ENCODE measurements at places on chromosomes 3 and 15.

- no peak for DNase-seq
These were observed 812 bp downstream of the P4HTM start for GRCh38 chr3:48990636-48991469.

DNA sequence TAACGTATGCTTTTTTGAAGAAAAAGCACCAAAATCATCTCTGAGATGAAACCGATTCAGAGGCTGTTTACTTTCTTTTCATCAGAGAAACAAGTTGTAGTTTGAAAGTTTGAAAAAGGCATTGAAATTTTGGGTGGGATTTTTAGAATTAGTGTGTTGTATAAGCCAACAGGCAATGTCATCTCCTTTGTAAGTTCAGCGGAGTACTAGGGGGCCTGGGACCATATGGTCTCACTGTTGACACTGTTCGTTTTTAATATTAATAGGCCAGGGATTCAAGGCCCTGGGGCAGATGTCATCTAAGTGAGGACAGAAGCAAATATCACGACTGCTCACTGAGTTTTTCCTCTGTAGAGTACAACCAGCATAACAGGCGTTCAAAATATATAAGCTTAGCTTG is 256.2 kb upstream of the RARB start:
- no peak for DNase-seq

GRCh38 chr3:116444115-116444747 is 1.1 kb downstream of the LSAMP start:
- DNase-seq = no peak

GRCh38 chr3:70882104-70882503 is 569.7 kb upstream of the MDFIC2 start:
- no peak for DNase-seq

GRCh38 chr15:53218666-53219580 is 428.8 kb upstream of the ONECUT1 start:
- no peak for DNase-seq

GRCh38 chr3:105367406-105368213 is 901 bp downstream of the ALCAM start:
- peak; percentile 87 for DNase-seq

GRCh38 chr15:50224606-50225005 is 40.9 kb downstream of the HDC start:
- DNase-seq = no peak

DNA sequence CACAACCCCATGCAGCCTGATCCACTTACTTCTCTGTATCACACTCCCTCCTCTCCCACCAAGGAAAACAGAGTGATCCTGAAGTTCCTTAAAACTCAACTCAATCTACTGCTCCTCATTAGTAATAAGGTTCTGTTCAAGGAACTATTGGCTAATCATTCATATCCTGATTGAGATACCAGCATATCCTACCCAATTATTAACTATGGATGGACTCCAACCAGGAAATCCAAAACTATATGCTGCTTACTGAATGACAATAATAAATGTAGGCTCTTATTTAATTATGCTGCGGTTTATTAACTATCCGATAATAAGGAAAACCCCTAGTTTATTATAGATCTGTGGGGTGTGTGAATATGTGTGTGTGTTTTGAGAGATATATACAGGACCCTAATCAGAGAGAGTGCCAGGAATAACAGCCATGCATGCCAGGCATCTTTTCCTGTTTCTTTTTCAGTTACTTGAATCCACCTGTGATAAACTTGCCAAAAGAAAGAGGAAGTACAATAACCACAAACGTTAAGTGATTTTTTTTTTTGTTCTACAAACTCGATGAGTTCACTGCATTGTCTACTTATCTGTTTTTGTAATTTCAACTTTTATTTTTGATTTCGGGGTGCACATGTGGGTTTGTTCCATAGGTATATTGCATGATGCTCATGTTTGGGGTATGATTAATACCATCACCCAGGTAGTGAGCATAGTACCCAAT is 1031.7 kb upstream of the CFAP20DC start:
- DNase-seq = no peak

DNA sequence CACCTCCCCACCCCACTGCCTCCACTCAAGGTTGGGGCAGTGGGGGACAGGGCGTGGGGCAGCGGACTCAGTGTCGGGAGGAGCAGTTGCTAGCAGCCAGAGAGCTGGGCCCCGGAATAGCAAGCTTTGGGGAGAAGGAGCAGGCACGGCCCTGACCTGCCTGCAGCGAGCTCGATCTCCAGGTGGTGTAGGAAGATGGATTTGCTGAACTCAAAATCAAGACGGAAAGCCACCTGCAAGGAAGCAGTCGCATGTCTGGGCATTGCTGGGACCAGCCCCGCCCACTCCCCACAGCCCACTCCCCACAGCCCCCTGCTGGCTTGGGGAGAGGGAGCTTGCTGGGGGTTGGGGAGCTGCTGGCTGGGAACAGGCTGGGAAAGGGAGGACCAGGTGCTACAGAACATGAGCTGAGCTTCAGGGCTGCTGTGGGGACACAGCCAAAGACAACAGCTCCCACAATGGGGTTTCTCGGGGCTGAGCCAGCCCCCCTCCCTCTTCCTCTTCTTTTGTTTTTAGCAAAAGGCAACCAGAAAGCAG is 38.0 kb downstream of the FEM1B start:
- DNase-seq = no peak

DNA sequence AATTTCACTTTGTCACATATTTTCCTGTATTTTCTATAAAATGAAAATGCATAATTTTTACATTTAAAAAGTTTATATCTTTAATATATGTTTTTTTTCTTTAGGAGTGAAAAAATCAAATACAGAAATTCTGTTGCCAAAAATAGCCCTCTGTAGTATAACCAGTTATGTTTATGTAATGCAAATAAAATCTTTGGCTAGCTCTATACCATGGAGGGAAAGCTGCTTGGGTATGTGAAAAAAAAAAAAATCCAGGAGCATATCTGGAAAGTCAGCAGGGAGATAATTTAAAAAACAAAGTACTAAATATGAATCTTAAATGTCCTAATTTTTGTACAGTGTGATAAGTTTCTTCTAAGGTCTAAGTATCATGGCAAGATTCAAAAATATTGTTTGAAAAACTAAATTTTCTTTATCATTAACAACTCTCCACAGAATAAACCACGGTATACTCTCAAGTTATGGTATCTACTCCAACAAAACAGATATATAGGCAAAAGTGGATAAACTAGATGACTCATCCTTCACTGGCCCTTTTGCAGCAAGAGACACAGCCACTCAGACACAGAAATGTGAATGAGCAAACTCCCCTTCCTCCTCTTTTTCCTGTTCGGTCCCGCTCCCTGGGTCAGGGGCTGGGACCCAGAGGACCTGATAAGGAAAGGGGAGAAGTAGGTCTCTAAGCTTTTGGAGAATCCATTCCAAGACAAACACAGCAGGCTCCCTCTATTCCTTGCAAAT is 66.6 kb downstream of the PDZRN3 start:
- no peak for DNase-seq

DNA sequence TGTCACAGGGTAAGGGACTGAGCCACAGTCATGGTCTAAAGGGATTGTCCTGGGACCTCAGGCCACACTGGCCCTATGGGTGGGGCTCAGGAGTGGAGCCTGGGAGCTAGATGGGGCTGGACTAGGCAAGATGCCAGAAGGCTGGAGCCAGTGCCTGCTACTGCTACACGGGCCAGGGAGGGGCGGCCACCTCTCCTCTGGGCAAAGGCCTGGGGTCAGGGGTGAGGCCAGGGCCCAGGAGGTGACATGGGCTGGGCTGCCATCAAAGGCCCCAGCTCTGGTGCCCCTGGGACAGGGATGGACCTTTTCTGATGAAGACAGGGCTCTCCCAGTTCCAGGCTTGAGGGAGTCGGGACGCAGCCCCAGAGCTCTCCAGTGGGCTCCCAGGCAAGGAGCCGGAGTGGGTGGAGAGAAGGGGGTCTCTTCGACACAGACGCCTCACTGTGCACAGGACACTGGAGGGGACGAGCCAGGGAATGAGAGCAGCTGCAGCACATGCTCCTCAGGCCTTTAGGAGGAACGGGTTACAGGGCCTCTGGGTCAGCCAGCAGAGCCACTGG is 62.1 kb upstream of the IQSEC1 start:
- DNase-seq = no peak

DNA sequence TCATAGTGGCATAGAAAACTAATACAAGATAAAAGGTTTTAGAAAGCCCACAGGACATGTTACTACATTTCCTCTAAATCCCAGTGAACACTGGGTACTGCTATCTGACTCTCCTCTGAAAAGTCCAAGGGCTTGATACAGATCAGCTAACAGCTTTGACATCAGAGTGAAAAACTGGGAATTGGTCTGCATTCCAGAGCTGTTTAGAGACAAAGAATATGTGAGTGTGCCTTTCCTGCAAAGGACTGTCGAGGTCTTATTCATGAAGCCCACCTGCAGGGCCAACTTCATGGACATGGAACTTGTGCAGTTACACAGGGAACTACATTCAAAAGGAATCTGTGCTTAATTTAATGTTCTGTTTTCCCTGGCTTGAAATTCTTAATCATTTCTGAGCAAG is 5.2 kb upstream of the TMCO5A start:
- no peak for DNase-seq

DNA sequence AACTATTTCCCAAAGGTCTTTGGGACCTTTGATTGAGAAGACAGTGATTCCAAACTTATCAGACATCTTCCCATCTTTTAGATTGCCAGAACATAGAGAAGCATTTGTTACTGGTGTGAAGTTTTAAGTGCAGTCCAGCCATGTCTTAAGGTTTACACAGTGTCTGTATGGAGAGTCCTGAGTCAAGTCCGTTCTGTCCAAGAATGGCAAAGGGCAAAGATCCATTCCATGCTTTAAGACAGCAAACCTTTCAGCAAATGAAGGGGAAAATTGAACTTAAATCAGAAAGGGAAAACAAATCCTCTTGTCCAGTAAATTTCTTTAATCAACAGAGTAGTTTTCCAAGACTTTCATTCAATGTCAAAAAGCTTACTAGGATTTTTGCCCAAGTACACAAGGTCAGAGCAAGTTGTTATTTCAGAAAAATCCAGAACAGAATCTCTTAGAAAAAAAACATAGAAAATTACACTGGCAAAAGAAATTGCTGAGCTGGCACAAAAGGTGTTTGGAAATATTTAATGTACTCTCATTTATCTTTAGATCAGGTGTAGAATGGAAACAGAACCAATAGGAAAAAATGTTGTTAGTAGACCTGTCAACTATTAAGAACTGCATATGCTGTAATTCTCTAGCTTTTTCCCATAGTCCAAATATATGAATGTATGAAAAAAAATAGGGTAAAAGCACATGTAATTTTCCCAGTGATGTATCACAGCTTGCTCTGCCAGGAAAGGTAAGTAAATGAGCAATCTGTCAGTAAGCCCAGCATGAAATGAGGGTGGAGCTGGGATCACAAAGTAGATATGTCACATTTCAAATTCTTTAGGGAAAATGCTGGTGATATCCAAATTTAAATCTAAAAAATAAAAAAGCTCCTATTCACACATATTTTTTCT is 1099.9 kb downstream of the TUSC7 start:
- no peak for DNase-seq

GRCh38 chr3:10599017-10599416 is 93.6 kb upstream of the ATP2B2 start:
- no peak for DNase-seq

DNA sequence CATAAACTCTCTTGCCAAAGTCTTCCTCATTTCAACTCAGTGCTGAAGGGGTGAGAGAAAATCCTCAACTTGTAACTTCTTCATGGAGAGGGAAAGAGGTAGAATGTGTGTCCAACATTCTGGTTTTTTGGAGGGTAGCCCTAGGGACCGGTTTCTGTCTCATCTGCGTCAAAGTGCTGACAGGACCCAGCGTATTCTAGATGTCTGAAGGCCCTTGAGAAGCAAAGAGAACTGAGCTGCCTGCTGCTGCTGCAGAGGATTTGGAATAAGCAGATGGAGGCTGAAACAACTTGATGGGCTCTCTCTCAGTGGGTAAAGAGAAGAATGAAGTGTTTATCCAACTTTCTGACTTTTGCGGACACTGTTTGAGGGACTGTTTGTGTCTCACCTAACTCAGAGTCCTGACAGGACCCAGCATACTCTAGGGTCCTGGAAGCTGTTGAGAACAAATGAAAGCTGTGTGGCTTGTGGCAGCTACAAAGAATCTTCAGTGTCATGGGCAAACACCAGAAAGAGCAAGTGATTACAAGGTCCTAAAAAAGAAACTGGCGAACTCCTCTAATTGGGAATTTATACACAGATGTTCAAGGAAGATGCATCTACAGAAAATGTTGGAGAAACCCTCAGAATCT is 174.4 kb downstream of the SI start:
- no peak for DNase-seq

DNA sequence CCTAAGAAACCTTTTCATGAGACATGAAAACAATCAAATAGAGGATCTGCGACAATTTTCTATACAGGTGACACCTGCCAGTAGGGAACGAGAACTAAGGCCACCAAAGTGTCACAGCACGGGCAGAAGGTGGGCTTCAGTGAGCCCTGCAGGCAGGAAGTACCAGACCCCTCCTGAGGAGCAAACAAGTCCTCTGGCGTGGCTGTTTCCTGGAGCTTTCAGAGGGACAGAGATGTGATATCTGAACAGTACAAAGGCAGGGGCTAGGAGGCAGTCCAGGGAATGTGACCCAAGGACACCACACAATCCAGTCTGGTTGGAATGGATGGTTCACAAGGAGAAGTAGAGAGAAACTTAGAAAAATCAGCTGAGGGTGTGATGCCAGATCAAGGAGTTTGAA is 16.8 kb downstream of the POMGNT2 start:
- DNase-seq = no peak

DNA sequence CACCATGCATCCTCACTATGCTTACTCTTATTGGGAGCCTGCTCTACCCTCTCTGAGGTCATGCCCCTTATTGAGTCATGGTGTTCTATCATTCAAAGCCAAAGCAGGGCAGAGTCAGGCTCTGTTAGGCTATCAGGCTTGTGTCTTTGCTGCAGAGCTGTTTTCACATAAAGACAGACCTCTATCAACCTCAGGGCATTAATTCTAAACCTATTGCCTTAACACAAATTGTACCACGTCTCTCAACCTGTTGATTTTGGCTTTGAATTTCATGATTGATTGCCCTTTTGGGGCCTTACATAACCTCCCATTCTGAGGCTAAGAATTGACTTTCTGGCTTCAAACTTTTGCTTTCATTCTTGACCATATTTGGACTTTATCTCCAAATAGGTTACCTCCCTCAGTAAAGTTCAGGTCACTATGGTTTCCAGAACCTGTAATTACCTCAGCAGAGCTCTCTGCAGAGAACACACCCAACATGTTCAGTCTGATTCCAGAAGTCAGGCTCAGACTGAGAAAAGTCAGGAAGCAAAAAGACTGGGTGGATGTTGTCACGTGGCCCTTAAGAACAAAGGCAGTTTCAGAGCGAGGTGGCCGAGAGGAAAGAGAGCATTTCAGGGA is 221.4 kb upstream of the NANOGP8 start:
- no peak for DNase-seq

DNA sequence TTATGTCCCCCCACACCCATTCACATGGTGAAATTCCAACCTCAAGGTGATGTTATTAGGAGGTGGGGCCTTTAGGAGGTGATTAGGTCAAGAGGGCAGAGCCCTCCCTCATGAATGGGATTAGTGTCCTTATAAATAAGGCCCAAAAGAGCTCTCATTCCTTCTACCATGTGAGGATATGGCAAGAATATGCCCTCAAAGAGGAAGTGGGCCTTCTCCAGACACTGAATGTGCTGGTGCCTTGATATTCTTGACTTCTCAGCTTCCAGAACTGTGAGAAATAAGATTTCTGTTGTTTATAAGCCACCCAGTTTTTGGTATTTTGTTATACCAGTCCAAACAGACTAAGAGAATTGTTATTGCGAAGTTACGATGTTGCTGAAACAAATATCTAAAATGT is 94.4 kb downstream of the ANKRD28 start:
- DNase-seq = no peak

GRCh38 chr15:67031331-67031730 is 34.1 kb upstream of the SMAD3 start:
- DNase-seq = no peak

- DNase-seq = no peak
These were observed 68.1 kb upstream of the LCTL start for GRCh38 chr15:66633938-66634250.

All from aorta (tissue), 5 donors.